ENCODE measurements at places on chromosomes 2 and 18.

DNA sequence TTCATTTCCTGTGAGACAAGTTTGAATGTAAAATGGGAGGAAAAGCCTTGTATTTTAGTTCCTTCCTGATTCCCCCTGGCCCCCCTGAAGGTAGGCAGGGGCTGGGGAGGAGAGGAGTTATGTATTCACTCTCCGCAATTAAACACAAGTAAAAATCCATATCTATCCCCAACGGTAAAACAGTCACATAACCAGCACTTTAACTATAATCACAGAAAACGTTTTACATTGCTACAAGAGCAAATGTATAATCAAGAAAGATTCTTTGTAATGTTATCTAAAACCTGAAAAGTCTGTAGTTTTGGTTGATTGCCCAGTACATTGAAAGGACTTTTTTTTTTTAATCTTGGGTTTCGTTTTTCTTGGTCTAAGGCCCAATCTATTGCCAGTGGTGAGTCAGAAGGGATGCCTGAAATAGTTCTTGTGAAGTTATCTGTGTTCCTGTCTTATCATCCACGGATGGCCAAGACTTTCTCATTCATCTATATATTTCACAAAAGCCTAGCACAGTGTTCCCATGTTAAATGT, 34.5 kb upstream of the CCNYL1 start:
- DNase-seq, result no peak

DNA sequence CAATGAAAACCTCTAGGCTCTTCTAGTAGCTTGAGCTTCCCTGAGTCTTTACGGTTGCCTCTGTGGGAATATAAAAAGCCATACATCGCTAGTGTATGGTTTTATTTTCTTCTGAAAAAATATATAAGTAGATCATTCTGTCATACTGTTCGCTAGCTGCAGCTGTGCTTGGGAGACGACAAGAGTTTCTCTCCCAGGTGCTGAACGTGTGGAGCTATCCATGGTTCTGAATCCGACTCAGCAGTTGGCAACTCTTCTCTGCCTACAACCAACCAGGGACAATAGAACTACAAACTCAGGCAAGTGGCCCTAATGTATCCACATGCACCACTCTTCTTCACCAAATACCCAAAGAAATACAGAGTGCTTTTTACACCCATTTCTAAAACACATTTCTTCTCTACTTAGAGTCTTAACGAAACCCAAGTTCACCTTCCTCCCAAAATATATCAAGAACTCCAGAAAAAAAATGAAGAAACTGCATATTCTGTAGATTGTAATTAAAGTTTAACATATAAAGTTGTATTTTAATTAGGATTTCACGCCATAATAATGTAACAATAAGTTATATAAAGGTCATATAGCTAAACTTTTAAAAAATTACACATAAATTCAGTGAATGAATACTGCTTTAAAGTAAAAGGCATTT, 2.2 kb upstream of the KCNH7 start:
- peak; percentile 47 for DNase-seq

- DNase-seq, result no peak
Measured at GRCh38 chr2:151823651-151824050, 4.6 kb downstream of the ARL5A start.

GRCh38 chr2:174901075-174901474, 104.1 kb downstream of the CHN1 start:
- no peak for DNase-seq

DNA sequence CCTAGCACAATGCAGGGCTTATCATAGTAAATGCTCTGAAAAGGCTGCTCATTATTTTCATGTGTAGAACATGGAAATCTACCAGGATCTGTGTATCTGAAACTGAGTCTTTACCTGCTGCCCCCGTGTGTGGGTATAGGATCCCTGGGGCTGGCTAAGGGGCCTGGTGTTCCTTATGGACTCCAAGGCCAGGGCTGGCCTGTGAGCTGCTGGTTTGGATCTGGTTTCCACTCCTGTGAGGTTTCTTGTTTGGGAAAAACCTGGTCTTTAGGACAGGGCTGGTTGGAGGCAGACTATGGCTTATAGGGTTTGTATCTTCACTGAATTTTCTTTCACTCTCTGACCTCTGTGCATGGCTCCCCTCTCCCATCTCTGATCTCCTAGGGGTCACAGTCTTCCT, 80.8 kb downstream of the DYSF start:
- no peak for DNase-seq

DNA sequence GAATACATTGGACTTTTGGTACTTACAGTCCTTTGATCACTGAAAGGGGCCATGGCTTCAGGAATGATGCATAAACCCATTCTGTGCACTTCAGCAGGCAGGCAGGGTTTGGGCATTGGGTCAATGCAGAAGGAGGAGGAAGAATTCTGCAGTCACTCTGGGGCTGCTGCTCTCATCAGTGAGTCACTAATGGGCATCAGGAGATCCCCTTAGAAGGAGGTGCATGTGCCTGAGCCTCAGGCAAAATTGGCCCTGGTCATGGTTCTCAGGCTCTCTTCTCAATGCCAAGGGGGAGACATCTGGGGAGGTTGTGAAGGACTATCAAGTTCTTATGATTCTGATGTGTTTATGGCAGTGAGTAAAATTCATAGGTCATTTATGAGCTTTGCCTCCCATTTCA, 52.0 kb upstream of the TNP1 start:
- no peak for DNase-seq

DNA sequence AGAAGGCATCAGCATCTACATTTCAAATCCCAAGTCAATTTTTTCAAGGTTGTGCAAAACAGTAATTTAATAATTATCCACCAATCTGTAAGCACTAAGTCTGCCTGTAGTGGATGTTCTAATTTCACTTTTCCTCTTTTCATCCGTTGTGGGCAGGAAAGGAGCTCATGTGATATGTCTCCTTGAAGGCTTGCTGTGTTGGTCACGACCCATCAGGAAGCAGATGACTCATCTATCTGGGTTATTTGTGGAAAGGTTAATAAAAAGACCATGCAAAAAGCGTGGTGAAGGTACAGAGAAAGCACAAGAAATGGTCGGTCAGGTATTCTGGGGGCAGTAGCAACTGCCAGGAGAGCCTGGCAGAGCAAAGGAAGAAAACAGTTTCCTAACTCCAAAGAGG, 476.7 kb upstream of the RAB6C start:
- DNase-seq, result no peak

- DNase-seq, result no peak
Measured at GRCh38 chr2:85446296-85447221, 28.0 kb downstream of the SH2D6 start.

GRCh38 chr2:121489284-121489683, 41.4 kb upstream of the RNU4ATAC start:
- DNase-seq, result no peak

DNA sequence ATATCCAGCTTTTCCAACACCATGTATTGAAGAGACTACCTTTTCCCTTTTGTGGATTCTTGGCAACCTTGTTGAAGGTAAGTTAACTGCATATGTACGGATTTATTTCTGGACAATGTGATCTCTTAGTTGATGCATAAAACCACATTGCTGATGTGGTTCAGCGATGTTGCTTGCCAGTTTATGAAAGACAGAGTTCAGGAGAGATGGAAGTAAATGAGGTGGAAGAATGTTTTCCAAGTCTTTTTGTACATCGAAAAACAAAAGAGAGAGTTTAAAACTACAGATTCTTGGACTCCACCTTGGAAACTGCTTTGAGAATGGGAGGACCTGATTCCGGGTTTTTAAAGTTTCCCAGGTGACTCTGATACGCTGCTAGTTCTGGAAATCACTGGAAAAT, 43.8 kb downstream of the MOB4 start:
- DNase-seq, result no peak

- peak; percentile 6 for DNase-seq
Measured at GRCh38 chr18:35939138-35939537, 33.3 kb upstream of the RMP24 start.

- no peak for DNase-seq
Measured at GRCh38 chr2:26095758-26096157, 61.9 kb downstream of the RAB10 start.

GRCh38 chr2:8533923-8534322, 147.9 kb upstream of the ID2 start:
- no peak for DNase-seq

- no peak for DNase-seq
Measured at GRCh38 chr2:217271813-217272212, 411.9 kb upstream of the TNP1 start.

- no peak for DNase-seq
Measured at GRCh38 chr2:3709225-3709624, 5.8 kb downstream of the DCDC2C start.

DNA sequence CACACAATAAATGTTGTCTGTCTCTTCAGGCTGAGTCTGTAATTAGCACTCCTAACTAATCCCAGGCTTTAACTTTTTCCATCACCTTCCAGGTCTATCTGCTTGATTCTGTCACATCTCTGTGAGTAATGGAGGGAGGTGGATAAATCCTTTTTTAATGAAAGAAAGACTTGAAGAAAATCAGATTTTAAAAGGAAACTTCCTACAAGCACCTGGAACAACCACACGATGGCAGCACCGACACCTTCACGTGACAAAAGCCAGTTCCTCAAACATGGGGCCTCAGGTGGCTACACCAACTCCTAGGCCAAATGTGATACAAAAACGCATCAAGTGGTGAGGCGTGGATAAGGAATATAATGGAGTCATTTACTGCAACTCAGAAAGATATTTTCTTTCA, 41.8 kb downstream of the TGFBRAP1 start:
- DNase-seq, result peak; percentile 60

GRCh38 chr2:199261239-199261638, 196.5 kb downstream of the SATB2 start:
- no peak for DNase-seq

GRCh38 chr18:22470248-22471235, 52.8 kb upstream of the CTAGE1 start:
- DNase-seq, result no peak

DNA sequence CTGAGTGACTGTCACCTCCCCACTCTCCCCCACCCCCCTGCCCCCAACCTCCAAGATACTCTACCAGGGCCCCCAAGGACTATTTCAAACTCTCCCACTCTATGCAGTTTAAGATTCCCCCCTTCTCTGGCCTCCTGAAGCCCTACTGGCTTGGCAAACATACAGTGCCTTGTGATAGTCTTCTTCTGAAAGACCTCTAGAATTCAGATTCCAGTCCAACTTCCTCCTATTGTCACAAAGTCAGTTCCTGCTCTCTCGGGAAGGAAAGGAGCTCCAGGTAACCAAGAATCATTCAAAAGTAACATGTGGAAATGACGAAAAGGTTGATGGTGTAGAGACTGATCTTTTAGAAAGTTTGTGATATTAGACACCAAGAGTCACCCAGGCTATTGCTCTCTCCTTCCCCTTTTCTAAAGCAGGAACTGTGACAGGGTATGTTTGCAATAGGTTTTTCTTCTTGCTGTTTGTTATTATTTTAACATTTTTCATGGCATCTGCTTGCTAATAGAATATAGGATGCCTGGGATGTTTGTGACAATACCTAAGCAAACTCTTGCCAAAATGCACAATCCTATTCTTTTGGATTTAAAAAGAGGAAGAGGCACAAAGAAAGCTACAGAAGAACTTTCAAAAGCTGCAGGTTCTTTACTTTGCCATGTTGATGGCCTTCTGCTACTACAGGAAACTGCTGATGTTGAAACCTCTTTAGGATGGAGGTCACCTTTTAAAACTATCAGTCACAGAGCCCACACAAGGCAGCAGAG, 93.5 kb upstream of the MGAT4A start:
- DNase-seq, result peak; percentile 26

GRCh38 chr2:74593826-74594772, 39.6 kb downstream of the DOK1 start:
- no peak for DNase-seq

DNA sequence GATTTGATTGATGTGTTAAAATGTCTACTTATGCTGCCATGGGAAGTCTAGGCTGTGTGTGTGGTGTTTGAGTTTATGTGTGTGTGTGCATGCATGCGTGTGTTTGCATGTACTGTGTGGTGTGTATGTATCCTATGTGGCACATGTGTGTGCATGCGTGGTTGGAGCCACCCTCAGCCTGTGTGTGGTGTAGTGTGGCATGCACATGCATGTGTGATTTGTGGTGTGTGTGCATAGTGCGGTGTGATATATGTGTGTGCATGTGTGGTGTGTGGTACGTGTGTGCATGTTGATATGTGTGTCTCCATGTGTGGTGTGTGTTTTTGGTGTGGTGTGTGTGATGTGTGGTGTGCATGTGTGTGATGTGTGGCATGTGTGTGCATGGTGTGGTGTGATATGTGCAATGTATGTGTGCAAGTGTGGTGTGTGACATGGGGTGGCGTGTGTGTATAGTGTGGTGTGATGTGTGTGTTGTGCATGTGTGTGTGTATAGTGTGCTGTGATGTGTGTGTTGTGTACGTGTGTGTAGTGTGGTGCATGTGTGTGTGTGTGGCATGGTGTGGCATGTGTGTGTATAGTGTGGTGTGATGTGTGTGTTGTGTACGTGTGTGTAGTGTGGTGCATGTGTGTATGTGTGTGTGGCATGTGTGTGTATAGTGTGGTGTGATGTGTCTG, 66.6 kb upstream of the HDAC4 start:
- DNase-seq, result no peak

DNA sequence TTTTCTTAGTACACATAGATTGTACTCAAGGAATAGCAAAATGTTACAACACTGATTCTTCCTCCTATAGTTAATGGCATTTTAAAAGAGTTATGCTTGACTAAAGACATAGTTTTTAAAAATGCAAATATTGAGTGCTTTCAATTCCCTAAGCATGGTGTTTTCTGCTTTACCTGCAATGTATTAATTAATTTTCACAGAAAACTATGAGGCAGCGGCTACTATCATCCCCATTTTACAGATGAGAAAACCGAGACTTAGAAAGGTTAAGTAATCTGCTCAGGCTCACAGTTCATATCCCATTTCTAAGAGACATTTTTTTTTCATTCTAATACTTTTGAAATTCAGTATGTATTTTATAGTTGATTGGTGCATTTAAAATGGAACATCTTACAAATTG, 38.0 kb downstream of the BMP10 start:
- no peak for DNase-seq

DNA sequence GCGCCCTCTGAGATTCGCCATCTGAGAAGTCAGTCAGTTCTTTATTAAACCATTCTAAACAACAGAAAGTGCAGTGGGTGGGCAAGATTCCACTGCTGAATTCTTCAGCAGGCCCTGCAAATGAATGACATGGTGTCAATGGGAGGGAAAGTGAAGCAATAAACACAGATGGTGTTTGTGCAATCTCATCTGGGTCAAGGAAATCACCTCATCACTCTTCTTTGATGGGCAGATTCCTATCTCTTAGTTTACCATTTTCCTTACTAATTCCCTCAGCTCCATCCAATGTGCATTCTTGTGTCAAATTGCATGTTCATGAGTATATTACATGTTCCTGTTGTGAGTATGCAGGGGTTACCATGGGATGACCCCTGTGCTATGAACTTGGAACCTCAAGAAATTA, 100.7 kb upstream of the CYP1B1 start:
- peak; percentile 62 for DNase-seq

DNA sequence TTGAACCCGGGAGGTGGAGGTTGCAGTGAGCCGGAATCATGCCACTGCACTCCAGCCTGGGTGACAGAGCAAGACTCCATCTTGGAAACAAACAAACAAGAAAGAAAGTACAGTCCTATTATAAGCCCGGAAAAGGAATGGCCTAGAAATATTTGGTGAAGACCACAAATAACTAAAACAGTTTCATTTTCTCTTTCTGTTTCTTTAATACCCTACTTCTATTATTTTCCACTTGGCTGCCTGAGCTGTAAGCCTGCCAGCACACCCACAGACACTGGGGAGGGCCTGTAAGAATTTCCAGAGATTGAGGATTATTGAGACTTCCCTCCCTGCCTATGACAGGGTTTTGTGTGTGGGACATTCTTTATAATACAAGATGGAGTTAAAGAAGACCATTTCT, 188.0 kb upstream of the DCC start:
- DNase-seq, result no peak

Data from suppressor macrophage (primary cell).